ENCODE measurements at places on chromosomes 2 and 18.
A peak's percentile ranks its signal among the peaks of the same experiment; 100 is the strongest.

DNA sequence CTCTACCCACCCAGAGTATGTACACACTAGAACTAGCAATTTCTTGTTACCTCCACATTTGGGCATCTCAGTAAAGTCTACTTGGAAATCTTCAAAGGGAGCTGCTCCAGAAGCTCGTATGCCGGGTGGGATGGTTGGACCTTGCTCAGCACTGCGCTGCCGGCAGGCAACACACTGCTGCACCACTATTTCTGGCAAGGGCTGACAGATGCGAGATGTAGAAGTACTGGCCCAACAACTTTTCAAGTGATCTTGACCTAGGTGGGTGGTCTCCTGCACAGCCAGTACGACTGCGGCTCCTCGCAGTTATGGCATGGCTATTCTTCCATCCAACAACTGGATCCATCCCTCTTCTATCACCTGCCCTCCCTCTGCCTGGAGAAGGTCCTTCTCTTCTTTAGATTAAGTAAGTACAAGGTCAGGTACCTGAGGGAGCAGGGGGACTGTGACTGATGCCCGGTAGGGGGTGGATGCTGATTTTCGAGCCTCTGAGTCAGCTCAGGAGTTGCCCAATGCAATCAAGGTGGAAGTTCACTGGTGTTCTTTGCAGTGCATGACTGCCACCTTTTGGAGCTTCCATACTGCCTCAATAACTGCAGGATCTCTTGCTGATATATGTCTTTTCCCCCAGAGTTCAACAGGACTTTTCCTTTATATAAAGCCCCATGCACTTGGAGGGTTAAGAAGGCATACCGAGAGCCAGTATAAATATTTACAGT is 100.4 kb upstream of the SLC1A4 start:
- DNase-seq = no peak

DNA sequence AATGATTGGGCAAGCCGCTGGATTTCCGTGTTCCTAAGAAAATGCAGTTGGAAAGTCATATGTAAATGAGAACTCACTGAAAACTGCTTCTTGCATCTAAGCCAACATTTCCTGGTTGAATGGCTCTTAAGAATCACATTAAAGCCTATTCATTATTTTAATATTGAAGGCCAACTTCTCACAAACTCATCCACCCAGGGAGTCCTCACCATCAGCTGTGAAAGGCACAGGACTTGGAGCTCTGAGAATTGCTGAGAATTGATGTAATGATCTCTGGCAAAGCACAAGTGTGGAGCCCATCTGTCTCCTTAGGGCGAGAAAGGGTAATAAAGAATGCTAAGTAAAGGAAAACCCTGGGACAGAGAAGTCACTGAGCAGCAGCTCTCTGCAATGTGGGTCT is 55.9 kb upstream of the APCDD1 start:
- no peak for DNase-seq

- DNase-seq = no peak
Measured at GRCh38 chr2:62393293-62393692, 112.7 kb downstream of the TMEM17 start.

- no peak for DNase-seq
Measured at GRCh38 chr18:59951591-59951990, 51.8 kb downstream of the PMAIP1 start.

- DNase-seq = peak; percentile 39
Measured at GRCh38 chr2:20625491-20626391, 25.2 kb downstream of the HS1BP3 start.

DNA sequence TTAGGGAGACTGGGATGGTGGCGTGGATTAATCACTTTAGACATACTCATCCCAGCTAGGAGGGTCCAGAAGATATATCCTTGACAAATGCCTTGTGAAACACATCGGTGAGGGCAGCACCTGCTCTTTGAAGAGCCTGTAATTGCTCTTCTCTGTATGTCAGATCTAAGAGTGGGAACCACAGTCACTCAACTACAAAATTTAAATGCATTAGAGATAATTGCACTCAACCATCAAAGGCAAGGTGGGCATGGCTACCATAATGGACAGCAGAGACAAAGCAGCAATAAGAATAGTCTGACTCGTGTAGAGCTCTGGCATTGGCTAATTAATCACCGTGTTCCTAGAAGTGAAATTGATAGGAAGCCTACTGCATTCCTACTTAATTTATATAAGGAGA is 96.8 kb downstream of the ERBB4 start:
- DNase-seq = no peak

DNA sequence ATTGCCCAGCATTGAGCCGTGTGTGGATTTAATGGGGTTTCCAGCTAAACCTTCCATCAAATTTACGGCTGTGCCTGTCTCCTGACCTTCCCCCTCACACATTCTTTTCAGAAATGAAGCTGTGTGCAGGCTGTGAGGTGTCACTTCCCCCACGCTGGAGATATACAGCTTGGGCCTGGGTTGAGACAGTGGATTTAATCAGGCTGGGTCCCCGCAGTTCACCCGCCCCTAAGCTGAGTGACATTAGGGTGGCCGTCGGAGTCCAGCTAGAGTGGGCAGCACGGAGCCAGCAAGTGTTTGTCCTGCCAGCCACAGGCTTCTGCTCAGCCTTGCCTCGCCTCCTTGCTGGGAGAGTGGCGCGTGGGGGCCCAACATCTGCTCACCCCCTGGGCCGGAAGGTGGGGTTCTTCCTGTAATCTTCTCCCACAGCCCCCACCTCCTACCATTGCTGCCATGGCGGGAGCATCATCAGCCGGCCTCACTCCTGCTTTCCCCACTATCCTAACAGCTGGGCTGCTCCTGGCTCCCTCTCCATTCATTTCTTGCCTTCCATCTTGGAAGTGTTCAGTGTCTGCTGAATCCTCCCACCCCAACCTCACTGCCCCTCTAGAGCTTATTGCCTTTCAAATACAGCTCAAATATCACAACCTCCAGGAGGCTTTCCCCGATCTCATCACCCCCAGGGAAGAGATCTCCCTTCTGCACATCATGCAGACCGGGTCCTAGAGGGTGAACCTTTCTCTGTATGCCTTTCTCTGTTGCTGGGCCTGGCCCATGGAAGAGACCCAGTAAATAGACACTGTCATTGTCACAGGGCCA is 149.0 kb downstream of the GLI2 start:
- no peak for DNase-seq

DNA sequence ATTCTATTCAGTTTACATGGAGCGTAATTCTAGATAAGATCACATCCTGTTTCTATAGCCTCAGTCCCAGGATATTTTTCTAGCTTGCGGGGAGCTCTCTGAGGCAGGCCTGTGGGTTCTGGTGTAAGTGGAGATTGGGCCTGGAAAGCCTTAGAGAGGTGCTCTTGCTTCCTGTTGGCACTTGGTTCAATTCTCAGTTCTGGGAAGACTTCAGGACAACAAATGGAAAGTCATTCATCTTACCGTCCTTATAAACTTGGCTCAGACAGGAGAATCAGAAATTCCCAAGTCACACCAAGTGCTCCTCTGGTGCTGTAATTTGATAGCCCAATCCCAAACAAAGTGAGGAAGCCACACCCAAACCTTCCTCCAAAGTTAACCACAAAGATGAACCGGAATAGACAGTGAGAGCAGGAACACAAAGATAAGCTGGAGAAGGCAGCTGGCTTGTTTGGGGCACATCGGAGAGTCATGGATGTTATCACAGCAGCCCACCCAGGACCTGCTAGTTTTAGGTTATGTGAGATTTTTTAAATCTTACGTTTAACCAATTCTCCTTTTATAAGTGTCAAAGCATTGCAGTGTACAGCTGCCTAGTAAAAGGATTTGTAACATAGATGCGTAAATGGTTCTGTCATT is 144.3 kb upstream of the MAP3K20 start:
- DNase-seq = no peak

GRCh38 chr2:232203166-232203891 is 175.2 kb upstream of the ALPP start:
- DNase-seq = no peak

DNA sequence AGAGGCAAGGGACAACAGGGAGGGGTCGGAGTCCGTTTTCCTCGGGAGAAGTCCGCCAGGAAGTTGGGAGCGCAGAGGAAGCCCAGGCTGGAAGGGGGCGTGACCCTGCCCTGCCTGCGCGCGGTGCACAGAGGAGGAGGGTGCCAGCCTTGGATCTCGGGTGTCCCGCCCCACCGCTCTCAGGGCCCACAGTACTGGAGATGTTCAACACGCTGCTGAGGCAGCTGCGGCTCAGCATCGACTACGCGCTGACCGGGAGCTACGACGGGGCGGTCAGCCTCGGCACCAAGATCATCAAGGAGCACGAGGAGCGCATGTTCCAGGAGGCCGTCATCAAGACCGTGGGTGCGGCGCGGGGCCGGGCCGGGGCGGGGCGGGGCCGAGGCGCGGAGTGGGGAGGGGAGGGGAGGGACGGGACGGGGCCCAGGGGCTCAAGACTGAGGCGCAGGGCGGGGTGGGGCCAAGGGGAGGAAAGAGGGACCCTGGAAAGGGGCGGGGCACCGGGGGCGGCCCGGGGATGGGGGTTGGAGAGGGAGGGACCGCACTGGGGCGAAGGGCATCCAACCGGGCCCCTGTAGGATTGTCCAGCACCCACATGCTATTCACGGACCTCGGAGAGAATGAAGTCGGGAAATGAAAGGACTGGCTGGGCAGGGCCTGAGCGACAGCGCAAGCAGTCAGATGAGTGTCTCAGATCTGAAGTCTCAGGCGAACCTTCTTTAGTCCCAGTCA is 36.6 kb downstream of the POMC start:
- no peak for DNase-seq

DNA sequence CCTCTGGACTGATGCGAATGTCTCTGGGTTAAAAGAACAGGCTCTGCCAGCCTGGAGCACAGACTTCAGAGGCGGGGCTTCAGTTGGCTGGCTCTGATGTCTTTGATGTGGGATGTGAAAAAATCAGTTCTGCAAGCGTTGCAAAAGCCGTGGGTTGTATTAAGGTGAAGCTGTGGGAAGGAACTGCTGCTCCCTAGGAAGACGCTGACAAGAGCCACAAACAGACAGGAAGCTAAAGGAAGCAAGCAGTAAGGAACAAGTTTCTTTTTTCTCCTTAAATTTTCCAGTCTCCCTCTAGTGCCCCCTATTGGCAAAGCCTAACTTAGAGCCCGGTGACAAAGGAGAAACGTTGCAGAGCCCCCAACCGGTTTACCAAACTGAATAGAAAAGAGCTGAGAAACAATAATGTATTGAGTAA is 239.0 kb downstream of the CCDC178 start:
- no peak for DNase-seq

- DNase-seq = no peak
Measured at GRCh38 chr2:40129725-40130124, 322.2 kb downstream of the SLC8A1 start.

GRCh38 chr2:129903586-129904425 is 75.7 kb upstream of the RAB6C start:
- no peak for DNase-seq

DNA sequence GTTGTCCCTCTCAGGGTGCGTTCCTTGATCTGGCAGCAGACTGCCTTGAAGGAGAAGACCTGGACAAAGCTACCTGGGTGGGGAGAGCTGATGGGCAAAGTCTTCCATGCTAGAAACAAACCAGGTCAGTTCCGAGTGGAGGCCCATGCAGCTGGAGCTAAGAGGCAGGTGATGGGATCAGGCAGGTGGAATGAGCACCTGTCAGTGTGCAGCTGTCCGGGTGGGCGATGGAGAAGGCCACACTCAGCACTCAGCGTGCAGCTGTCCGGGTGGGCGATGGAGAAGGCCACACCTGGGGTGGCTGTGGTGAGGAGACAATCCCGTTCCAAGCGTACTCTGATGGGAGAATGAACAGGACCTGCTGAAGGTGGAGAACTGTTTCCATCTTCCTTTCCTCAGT is 237.3 kb upstream of the MYT1L start:
- no peak for DNase-seq

DNA sequence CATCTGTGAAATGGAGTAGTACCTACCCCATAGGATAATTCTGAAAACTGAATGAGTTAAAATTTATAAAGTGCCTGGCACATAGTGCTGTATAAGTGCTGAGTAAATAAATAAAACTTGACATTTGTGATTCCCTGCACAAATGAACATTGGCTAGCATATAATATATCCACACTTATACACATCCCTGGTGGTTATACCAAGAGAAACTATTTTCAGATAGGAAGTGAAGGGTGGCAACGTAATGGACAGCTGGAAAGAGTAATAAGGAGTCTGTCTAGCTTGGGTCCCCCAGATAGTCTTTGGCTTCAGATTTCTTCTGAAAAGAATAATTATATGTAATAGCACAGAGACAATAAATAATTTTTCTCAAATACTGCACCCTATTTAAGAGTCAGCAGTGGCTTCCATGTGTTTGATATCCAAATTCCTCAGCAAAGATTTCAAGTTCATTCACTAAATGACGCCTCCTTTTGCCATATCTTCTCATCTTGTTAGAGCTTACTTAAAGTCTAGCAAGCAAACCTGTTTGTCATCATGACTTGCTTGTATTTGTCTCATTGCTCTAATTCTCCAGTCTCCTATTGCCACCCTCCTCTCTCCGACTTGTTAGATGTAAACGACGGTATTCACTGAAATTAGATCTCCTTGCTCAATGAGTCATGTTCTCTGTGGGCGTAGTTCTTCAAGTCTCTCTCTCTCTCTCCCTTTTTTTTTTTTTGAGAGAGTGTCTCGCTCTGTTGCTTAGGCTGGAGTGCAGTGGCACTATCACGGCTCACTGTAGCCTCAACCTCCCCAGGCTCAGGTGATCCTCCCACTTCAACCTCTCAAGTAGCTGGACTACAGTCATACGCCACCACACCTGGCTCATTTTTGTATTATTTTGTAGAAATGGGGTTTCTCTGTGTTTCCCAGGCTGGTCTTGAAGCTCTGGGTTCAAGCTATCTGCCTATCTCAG is 8.7 kb upstream of the ADGRF3 start:
- peak; percentile 18 for DNase-seq

- DNase-seq = peak; percentile 93
Measured at GRCh38 chr2:45821558-45822271, 170.2 kb downstream of the PRKCE start.

GRCh38 chr2:127423880-127424279 is 5.7 kb downstream of the PROC start:
- no peak for DNase-seq

- no peak for DNase-seq
Measured at GRCh38 chr2:241739651-241740050, 5.2 kb downstream of the D2HGDH start.

DNA sequence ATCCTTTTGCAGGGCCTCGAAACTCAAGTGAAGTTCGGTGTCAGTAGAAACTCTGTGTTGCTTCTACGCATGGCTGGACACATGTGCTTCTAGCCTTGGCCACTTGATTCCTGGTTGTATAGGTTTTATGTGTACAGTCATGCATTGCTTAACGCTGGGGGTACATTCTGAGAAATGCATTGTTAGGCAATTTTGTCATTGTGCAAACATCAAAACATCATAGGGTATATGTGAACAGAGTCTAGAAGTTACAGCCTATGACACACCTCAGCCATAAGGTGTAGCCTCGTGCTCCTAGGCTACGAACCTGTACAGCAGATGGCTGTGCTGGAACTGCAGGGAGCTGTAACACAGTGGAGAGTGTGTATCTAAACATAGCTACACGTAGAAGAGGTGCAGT is 39.4 kb downstream of the TMEM18 start:
- no peak for DNase-seq

DNA sequence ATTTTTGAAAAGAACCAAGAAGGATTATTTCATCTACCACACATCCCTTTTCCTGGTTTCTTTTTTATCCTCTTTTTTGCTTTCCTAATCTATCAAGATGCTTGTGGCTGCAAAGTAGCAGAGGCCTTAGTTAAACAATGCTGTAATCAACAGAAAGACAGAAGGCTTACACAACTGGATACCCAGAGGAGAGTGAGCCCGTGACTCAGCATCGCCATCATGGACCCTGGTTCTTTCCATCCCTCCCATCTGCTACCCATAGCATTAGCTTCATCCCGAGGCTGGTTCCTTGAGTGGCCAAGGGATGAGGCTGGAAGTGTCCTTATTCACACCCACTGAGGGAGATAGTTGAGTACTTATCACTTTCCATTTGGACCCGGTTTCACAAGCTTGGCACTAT is 7.5 kb upstream of the HAAO start:
- no peak for DNase-seq

All from gastrocnemius medialis (tissue), 4 donors.